ENCODE measurements at places on chromosomes 5 and 9. TPM values are rescaled to one million over a fixed set of nuclear protein-coding genes. Genes with fewer than 3 reads are reported as not detected.

BBLN gene
- total RNA-seq: 145 TPM

ZNF622 gene
- 105 TPM for total RNA-seq

ABLIM3 gene
- 155 TPM for total RNA-seq

TERT gene
- total RNA-seq: not detected

PCDHGA9 gene
- total RNA-seq: 0.95 TPM

HCN1 gene
- total RNA-seq: 0.02 TPM

DNA sequence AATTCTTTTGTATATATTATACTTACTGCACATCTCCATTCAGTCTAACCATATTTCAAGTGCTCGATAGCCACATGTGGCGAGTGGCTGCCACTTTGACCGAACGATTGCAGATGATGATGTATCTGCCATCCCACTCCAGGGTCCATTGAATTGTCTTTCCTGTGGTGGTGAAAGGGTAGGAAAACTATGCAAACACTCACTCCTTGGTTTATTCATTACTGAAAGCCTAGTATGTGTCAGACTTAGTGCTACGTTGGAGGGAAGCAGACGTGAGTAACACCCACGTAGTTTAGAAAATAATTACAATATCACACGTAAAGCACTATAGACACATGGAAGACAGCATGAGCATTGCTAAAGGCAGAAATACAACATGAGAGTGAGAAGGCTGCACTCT, 353.7 kb downstream of the CSNK1G3 start:
- no peaks in the 10 kb centered on the region for H3K27me3 ChIP-seq
- H3K36me3 ChIP-seq: no peaks in the 10 kb centered on the region
- DNase-seq: no peak
- H3K4me1 ChIP-seq: peaks cover 14% of the 10 kb centered on the region
- no peak overlapping the region for H3K27ac ChIP-seq

GRCh38 chr9:16161483-16161882, 608.6 kb downstream of the CCDC171 start:
- no peaks in the 10 kb centered on the region for H3K36me3 ChIP-seq
- no peak overlapping the region for H3K27ac ChIP-seq
- DNase-seq: no peak

DNA sequence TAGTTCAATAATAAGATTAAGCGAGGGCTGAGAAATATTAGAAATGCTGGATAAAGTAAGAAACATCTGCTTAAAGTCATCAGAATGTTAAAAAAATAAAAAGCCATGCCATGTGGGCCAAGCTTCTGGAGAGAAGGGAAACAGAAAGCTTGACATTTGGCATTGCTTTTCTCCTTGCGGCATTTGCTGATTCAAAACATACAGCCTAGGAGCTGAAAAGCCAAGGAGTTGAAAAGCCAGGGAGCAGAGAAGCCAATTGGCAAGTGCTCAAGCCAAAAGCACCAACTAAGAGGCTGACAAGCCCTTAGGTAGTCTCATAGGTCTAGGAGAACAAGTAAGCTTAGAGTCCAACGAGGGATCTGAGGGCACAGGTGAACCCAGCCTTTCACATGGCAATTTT, 754.3 kb downstream of the TLE4 start:
- no peaks in the 10 kb centered on the region for H3K36me3 ChIP-seq
- H3K27ac ChIP-seq: no peak overlapping the region
- DNase-seq: no peak
- H3K4me1 ChIP-seq: peaks cover 8% of the 10 kb centered on the region
- no peaks in the 10 kb centered on the region for H3K27me3 ChIP-seq

GRCh38 chr5:119397518-119398380, 41.9 kb downstream of the TNFAIP8 start:
- no peak overlapping the region for H3K27ac ChIP-seq
- no peaks in the 10 kb centered on the region for H3K27me3 ChIP-seq
- H3K4me3 ChIP-seq: no peak overlapping the region

GRCh38 chr9:92657296-92658094, 12.4 kb downstream of the IPPK start:
- peaks cover 6% of the 10 kb centered on the region for H3K4me1 ChIP-seq
- H3K4me3 ChIP-seq: no peak overlapping the region
- no peaks in the 10 kb centered on the region for H3K27me3 ChIP-seq
- no peak for DNase-seq
- no peaks in the 10 kb centered on the region for H3K36me3 ChIP-seq

DNA sequence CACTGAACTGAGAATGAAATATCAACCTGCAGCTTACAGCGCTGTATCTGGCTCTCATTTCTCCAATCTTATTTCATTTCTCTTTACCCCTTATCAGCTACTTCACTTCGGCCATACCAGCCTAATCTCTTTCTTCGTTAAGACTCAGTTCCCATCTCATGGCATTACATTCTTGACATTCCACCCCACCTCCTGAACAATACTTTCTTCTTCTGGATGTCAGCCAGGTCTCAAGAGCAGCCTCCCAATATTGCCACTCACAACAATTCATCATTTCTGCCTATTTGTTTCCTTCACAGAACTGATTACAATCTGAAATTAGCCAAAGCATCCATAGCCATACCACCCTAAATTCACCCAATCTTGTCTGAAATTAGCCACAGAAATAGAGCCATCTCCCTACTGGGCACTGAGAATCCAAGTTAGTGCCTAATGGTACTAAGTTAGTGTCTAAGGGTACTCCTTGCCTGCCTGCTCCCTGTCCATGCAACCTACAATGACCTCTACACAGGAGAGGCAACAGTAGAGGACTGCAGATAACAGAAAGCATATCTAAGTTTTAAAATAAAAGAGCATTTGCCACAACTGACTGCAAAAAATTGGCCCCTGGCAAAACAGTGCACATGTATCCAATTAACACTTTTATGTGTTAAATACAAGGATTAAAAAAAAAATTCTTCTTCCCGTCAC, 35.2 kb downstream of the SETX start:
- peaks cover 19% of the 10 kb centered on the region for H3K4me1 ChIP-seq
- no peak overlapping the region for H3K4me3 ChIP-seq
- H3K27ac ChIP-seq: no peak overlapping the region
- no peaks in the 10 kb centered on the region for H3K36me3 ChIP-seq
- H3K27me3 ChIP-seq: no peaks in the 10 kb centered on the region

DNA sequence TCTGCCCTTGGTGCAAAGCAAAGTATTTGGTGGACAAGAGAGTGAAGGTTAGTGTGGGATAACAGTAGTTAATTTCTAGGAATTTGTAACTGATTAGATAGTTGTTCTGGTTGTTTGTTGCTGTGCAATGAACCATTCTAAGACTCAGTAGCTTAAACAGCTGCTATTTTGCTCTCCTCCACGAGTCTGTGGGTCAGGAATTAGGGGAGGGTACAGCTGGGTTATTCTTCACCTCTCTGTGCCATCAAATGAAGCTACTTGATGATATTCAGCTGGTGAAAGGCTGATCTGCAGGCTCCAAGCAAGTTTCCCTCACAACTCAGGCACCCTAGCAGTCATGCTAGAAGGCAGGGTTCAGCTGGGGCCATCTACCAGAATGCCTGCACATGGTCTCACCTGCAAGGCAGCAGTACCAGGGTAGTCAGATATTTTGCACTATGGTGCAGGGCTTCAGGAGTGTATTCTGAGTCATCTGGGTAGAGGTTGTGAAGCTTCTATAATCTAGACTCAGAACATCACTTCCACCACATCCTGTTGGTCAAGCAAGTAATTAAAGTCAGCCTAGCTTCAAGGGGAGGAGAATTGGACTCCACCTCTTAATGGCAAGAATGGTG, 159.5 kb upstream of the SLC28A3 start:
- no peak overlapping the region for H3K4me3 ChIP-seq
- H3K36me3 ChIP-seq: no peaks in the 10 kb centered on the region
- no peak overlapping the region for H3K27ac ChIP-seq

- H3K4me3 ChIP-seq: no peak overlapping the region
- no peaks in the 10 kb centered on the region for H3K4me1 ChIP-seq
- no peaks in the 10 kb centered on the region for H3K27me3 ChIP-seq
- no peak overlapping the region for H3K27ac ChIP-seq
- no peaks in the 10 kb centered on the region for H3K36me3 ChIP-seq
These were observed 143.1 kb downstream of the FSTL4 start for GRCh38 chr5:133469252-133469651.

- no peaks in the 10 kb centered on the region for H3K36me3 ChIP-seq
- no peak overlapping the region for H3K27ac ChIP-seq
- H3K4me3 ChIP-seq: no peak overlapping the region
These were observed 385.0 kb downstream of the EFNA5 start for GRCh38 chr5:107285772-107286171.

DNA sequence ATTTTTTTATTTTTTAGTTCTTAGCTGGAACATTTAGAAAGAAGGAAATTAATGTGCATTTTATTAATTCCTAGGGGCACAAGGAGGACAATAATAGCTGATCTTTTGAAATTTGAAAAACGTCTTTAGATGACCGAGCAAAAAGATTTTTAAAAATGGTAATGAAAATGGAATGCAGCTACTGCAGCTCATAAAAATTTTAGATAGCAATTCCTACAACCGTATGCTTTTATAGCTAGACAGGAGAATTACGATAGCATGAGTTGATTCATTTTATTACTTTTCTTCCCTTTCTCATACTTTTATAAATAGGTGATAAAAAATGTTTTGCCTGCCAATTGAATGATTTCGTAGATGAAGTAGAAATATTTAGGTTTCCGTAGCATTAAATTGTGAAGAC, 13.7 kb upstream of the RUFY1 start:
- no peaks in the 10 kb centered on the region for H3K27me3 ChIP-seq
- no peak overlapping the region for H3K4me3 ChIP-seq
- DNase-seq: no peak
- no peak overlapping the region for H3K27ac ChIP-seq

Data from gastrocnemius medialis (tissue), 4 donors.